Left colon (tissue), 2 donors: ENCODE measurements at places on chromosomes 5 and 9. TPM values are rescaled to one million over a fixed set of nuclear protein-coding genes. Genes with fewer than 3 reads are reported as not detected.

Gene ARL14EPL
- not detected for total RNA-seq

Gene TXNDC8
- total RNA-seq, result not detected

Gene C5
- 1.2 TPM for total RNA-seq

Gene OTP
- not detected for total RNA-seq

Gene NUTM2F
- total RNA-seq, result not detected

Gene CHSY3
- total RNA-seq, result 0.67 TPM

Gene PKD2L2
- not detected for total RNA-seq

Gene IL7R
- total RNA-seq, result 3.0 TPM

Gene MARVELD2
- 56.0 TPM for total RNA-seq

Gene KLF4
- total RNA-seq, result 481 TPM

Gene ROR2
- total RNA-seq, result 8.3 TPM

Gene TMEM174
- total RNA-seq, result not detected

Gene BSPRY
- total RNA-seq, result 39.9 TPM

Gene EDIL3
- total RNA-seq, result 48.7 TPM

Gene PIP5KL1
- total RNA-seq, result 1.9 TPM

Gene PLAC8L1
- total RNA-seq, result not detected

Gene NKD2
- total RNA-seq, result 1.6 TPM

Gene NPR2
- 7.4 TPM for total RNA-seq

Gene SLC45A2
- total RNA-seq, result 0.73 TPM

Gene RALGDS
- total RNA-seq, result 29.1 TPM
